ENCODE measurements at places on chromosomes 7 and 10.

DNA sequence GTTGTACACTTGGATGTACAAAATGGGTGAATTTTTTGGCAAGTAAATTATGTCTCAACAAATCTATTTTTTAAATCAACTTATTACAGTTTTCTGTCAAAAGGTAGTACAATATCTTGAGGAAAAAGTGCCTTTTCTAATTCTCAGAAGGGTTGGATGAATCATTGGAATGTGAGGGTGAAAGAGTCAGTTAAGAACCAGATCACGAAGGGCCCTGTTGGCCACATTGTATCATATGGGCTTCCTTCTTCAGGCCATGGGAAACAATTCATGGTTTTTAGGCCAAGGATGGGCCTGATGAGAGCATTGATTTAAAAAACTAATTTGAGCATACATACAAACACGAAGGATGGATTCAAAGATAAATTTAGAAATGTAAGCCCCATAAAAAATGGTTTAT lies 503.7 kb downstream of the TNS3 start:
- no peak overlapping the region for H3K27ac ChIP-seq
- no peak for DNase-seq
- H3K4me3 ChIP-seq = no peak overlapping the region
- H3K27me3 ChIP-seq = no peaks in the 10 kb centered on the region

GRCh38 chr7:24660546-24660945 lies 87.3 kb downstream of the PALS2 start:
- no peaks in the 10 kb centered on the region for H3K27me3 ChIP-seq
- no peak overlapping the region for H3K4me3 ChIP-seq
- no peaks in the 10 kb centered on the region for H3K4me1 ChIP-seq
- H3K27ac ChIP-seq = no peak overlapping the region
- DNase-seq = no peak
- H3K36me3 ChIP-seq = no peaks in the 10 kb centered on the region

DNA sequence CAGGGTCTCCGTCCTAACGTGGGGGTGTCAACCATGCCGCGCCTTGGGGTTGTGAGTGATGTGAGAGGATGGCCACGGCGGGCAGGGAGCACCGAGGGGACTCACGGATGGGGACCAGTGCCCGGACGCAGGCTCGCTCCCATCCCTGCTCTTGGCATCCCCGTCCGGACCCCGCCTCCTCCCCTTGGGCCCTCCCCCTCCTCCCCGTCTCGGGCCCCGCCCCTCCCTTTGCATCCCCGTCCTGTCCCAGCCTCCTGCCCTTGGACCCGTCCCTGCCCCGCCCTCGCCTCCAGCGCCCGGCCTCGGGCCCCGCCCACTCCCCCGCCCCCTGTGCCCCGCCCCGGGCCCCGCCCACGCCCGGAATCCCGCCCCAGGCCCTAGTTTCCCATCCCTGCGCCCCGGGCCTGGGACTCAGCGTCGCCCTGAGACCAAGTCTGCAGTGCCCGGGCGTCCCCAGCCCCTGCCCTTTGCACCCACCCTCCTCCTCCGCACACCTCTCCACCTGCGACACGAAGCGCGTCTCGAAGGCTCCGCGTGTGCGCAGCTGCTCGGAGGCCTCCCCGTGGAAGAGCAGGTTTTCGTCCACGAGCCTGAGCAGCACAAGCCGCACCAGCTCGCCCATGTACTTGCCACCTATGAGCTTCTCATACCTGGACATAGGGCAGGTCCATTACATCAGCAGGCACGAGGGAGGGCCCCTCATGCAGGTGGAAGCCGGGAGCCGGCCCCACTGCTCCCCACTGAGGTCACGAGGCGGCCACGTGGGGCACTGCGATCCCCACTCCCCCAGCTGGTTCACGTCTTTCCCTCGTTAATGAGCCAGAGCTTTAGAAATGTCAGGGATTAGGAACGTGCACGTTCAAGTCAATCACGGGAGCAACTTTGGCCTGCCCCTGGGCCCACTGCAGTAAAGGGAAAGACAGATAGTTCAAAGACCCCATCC lies 5.1 kb upstream of the MYL7 start:
- H3K36me3 ChIP-seq = no peaks in the 10 kb centered on the region
- H3K27me3 ChIP-seq = peaks cover 16% of the 10 kb centered on the region
- H3K4me3 ChIP-seq = peak overlapping the region; percentile 16
- no peak overlapping the region for H3K27ac ChIP-seq
- DNase-seq = peak; percentile 32

DNA sequence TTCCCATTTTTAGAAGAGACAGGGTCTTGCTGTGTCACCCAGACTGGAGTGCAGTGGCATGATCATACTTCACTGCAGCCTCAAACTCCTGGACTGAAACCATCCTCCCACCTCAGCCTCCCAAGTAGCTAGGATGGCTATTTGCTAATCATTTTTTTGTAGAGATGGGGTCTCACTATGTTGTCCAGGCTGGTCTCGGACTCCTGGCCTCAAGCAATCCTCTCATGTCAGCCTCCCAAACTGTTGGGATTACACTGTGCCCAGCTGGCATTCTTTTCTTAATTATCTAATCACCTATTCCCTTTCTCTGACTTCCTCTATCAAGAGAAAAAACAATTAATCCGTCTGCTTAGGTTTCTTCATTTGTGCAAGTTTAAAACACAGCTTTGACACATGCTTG lies 172.5 kb upstream of the TRIM24 start:
- H3K4me1 ChIP-seq = peaks cover 2% of the 10 kb centered on the region
- no peak overlapping the region for H3K4me3 ChIP-seq
- no peak overlapping the region for H3K27ac ChIP-seq
- no peaks in the 10 kb centered on the region for H3K36me3 ChIP-seq

- no peaks in the 10 kb centered on the region for H3K27me3 ChIP-seq
- H3K4me1 ChIP-seq = no peaks in the 10 kb centered on the region
- no peak overlapping the region for H3K4me3 ChIP-seq
Observed at GRCh38 chr10:25575343-25575742, 358.7 kb upstream of the MYO3A start.

DNA sequence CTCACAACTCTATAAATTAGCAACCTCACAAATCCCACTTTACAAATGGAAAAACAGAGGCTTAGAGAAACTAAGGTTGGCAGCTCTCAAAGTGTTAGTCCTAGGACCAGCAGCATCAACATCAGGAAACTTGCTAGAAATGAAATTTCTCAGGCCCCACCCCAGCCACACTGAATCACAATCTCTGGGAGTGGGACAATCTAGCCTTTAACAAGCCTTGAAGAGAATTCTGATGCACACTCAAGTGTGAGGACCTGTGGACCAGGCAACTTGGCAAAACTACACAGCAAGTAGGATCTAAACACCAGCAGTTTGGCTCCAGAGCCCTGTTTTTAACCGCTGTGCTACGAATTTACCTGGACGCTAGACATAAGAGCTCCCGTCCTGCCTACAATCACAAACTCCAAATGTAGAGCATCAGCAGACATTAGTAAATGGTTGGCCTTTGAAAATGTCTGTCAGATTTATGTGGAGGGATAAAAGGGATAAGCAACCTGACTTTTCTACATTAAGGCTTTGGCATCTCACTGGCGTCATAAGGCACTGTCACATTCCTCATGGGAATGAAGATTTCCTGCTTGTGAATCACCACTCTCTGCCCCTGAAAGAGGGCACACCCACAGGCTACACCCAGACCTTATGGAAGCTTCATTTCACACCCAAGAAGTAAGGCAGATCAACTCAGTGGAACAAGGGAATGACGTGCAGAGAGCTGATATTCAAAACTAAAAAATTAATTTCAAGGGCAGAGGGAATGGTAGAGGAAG lies 34.5 kb downstream of the PPP1R3C start:
- H3K27me3 ChIP-seq = no peaks in the 10 kb centered on the region
- H3K36me3 ChIP-seq = no peaks in the 10 kb centered on the region
- peaks cover 11% of the 10 kb centered on the region for H3K4me1 ChIP-seq
- peak; percentile 80 for DNase-seq

GRCh38 chr10:103692952-103693811 lies 162.2 kb downstream of the SH3PXD2A start:
- H3K27me3 ChIP-seq = peaks cover 4% of the 10 kb centered on the region
- peak overlapping the region; percentile 62 for H3K4me3 ChIP-seq
- H3K4me1 ChIP-seq = peaks cover 29% of the 10 kb centered on the region
- no peaks in the 10 kb centered on the region for H3K36me3 ChIP-seq

- no peak overlapping the region for H3K4me3 ChIP-seq
- no peak for DNase-seq
- H3K27me3 ChIP-seq = no peaks in the 10 kb centered on the region
- H3K27ac ChIP-seq = no peak overlapping the region
- H3K4me1 ChIP-seq = no peaks in the 10 kb centered on the region
Observed at GRCh38 chr7:27700501-27700900, 37.8 kb upstream of the HIBADH start.

- H3K27me3 ChIP-seq = no peaks in the 10 kb centered on the region
- no peak overlapping the region for H3K4me3 ChIP-seq
- DNase-seq = no peak
- peaks cover 9% of the 10 kb centered on the region for H3K36me3 ChIP-seq
- no peak overlapping the region for H3K27ac ChIP-seq
- no peaks in the 10 kb centered on the region for H3K4me1 ChIP-seq
Observed at GRCh38 chr7:129702316-129702715, 90.8 kb downstream of the NRF1 start.

All from mesenchymal stem cell (in vitro differentiated cells and primary cell).